ENCODE measurements at places on chromosomes 2 and 18.

DNA sequence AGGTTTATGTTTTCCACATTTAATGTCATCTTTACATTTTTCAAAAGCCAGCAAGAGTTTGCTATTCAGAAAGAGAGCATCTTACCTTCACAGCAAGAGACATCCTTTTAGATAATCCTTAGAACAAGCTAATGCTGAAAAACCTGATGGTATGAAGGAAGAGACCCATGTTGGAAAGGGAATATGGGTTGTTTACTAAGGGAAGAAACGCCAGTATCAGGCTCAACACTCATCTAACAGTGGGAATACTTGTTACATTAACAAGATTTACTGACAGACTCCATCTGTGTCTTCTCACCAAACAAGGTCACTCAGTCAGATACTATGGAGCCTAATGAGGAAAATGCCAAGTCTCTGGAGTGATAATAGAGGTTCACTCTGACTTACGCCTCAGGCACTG is 1474.1 kb upstream of the SLC39A10 start:
- DNase-seq: no peak

DNA sequence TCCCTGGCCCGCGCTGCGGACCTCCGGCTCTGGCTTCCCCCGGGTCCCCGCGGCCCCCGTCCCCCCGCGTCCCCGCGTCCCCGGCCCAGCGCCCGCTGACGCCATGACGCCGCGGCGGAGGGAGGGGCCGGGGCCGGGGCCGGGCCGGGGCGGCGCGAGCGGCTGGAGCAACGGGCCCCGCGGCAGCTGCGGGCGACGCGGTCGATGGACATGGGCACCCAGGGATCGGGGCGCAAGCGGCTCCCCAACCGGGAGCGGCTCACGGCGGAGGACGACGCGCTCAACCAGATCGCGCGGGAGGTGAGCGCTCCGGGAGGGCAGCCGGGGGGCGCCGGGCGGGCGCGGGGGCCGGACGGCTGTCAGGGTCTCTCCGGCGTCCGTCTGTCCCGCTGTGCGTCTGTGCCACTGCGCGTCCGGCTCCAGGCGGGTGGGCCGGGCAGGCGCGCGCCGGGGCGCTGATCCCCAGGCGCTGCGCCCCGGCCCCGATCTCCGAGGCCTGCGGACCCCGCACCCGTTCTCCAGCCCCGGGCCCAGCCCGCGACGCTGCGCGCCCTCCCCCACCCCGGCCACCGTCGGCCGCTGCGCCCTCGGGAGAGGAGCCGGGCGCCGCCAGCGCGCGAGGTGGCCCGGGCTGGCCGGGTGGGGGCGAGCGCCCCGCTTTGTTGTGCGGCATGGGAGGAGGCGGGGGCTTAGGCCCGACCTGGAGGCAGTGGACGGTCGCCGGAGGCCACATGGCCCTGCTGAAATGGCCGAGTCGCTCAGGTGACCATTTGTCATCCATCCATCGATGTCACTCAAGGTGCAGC is at the start of gene LRRFIP1:
TSS of gene LRRFIP1 (plus strand) at position 147 of the 806 bp plus-strand sequence. CDS start at position 205, 58 bp downstream.
- DNase-seq: peak; percentile 84

DNA sequence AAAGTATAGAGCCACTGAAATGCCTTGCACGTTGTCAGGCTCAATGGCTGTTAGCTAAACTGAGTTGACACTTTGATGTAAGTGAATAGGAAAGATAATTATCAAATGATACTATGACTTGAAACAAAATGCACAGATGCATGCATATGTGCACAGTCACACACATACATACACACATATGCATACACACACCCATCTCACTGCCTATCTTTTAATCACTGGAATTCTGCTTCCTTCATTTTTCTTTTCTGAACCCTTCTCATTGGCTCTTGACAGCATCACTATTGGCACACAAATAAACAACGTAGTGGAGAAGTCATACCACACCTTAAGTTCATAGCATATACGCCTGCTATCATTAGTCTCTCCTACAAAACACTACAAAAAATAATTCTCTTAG is 154.9 kb upstream of the NCKAP5 start:
- DNase-seq: no peak

GRCh38 chr2:2569836-2570235 is 238.8 kb upstream of the MYT1L start:
- DNase-seq: no peak

DNA sequence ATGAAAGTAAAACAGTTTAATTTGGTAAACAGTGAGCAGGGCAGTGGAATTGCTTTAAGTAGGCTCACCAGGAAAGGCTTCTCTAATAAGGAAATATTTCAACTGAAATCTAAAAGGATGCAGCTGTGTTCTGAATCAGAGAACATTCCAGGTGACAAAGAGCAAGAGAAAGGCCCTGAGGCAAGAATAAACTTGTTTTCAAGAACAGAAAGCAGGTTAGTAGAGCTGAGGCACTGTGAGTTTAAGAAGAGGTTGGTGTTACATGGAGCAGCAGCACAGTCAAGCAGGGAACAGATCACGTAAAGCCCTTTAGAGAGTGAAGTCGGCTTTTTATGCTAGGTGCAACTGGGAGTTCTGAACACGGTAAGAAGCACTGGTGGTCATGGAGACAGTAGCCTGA is 57.0 kb upstream of the SCN1A start:
- no peak for DNase-seq

- no peak for DNase-seq
These were observed 13.0 kb upstream of the KLF11 start for GRCh38 chr2:10030311-10030736.

DNA sequence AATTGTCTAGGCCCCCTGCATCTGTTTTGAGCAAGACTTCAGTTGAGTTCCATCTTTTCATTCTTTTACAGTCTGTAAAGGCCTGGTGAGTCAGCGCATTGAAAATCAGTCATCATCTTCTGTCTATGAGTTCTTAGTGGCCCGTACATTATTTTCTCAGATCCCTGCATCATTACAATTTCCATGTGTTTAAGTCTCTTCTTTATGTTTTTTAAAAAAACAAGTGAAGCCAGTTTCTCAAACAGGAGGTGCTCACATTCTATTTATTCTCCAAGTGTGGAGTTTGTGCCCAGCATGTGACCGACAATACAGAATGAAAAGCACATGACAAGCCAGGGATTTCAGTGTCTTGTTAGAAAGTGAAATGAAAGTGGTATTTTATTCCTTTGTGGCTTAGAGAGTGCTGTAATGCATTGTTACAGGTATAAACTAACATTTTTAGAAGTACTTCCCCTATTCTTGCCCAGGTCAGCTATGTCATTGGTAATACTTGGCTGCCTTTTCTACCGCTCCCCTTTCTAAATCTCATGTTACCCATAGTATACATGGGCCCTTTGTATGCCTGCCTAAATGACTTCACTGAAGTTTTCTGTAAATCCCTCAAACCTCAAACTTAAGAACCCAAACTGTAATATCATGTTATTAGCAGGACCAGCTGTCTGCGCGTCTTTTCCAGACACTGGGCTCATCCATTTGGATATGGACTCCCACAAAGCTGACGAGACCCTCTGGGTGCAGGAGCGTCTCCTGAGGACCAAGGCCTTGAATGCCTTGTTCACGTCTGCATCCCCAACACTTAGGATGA is 67.6 kb downstream of the FEZ2 start:
- no peak for DNase-seq

All from AG08396 (cell line).